ENCODE measurements at places on chromosomes 3 and 15. TPM values are rescaled to one million over a fixed set of nuclear protein-coding genes. Genes with fewer than 3 reads are reported as not detected.

Gene LRRC49
- 8.3 TPM for total RNA-seq

Gene PARP16
- 4.3 TPM for total RNA-seq

Gene FRMD5
- 3.8 TPM for total RNA-seq

Gene VEPH1
- 7.7 TPM for total RNA-seq

Gene MYZAP
- total RNA-seq = 0.72 TPM

Gene CFAP100
- 0.44 TPM for total RNA-seq

Gene GOLGA6L7
- not detected for total RNA-seq

Gene SLC38A3
- 1.4 TPM for total RNA-seq

Gene CTXN2
- 0.11 TPM for total RNA-seq

Gene PPIB
- total RNA-seq = 435 TPM

Gene IQCF5
- total RNA-seq = not detected

Gene HTD2
- 13.4 TPM for total RNA-seq

Gene SUCLG2
- total RNA-seq = 38.1 TPM

Gene DPPA2
- total RNA-seq = 3.1 TPM

Gene GORASP1
- 36.1 TPM for total RNA-seq

Gene CXCR6
- not detected for total RNA-seq

Gene TGM4
- total RNA-seq = not detected

Gene FETUB
- not detected for total RNA-seq

Gene KBTBD12
- total RNA-seq = not detected

Measured in H9 (cell line).